ENCODE measurements at places on chromosomes 6 and 20.

DNA sequence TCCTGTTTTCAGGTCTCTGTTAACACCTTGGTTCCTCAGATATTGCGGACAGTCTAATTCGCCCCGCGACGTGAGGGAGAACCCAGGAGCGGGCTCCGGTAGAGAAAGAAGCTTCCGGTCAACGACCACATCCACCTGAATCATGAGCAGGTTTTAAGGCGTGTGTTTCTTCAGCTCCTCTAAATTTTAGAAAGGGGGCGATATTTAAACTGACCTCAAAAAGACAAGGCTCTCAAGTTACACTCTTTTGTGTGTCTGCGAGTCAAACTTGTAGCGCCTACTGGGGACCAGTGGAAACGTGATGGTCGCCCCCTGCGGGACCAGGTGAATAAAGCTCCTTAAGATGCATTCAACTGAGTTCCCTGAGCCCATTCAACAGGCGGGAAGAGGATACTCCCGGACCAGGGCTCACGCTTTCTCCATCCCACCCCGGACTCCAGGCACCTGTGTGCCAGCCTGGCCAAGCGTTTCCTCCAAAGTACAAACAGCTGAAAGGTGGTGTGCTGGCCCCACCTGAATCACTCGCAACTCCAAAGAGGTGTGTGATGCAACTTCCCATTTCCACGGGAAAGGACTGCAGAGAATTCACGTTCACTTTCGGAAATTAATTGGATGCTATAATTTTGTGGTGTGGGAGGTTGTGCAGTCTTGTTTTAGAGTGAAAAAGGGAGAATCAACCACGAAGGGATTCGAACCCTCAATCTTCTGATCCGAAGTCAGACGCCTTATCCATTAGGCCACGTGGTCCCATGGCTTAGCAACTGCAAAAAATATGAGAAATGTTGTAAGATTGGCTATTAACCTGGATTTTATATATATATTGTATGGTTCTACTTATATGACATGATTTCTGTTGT, 17.0 kb downstream of the GPX5 start:
- no peak for DNase-seq

DNA sequence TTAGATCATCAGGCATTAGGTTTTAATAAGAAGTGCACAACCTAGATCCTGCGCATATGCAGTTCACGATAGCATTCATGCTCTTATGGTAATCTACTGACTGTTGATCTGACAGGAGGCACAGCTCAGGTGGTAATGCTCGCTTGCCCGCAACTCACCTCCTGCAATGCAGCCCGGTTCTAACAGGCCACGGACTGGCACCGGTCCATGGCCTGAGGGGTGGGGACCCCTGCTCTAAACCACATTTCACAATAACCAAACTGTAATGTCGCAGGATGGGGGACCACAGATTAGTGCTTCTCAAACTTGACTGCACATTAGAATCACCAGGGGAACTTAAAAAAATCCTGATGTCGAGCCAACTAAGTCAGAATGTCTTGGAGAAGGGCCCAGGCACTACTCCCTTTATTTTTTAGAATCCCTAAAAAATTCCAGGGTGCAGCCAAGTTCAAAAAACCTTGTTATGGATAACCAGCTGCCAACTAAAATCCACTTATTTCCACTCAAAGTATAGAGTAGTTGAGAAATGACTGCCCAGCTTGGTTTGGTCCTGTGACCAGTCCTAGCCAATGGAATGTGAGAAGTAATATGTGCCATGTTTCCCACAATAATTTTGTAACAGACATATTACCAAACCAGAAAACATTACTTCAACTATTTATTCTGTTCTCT, 3.1 kb downstream of the SHPRH start:
- no peak for DNase-seq

- no peak for DNase-seq
Measured at GRCh38 chr6:42710316-42710715, 12.1 kb downstream of the PRPH2 start.

GRCh38 chr6:122702841-122703240, 76.7 kb upstream of the FABP7 start:
- DNase-seq: no peak

GRCh38 chr6:56863366-56863765, 91.5 kb upstream of the BEND6 start:
- no peak for DNase-seq

DNA sequence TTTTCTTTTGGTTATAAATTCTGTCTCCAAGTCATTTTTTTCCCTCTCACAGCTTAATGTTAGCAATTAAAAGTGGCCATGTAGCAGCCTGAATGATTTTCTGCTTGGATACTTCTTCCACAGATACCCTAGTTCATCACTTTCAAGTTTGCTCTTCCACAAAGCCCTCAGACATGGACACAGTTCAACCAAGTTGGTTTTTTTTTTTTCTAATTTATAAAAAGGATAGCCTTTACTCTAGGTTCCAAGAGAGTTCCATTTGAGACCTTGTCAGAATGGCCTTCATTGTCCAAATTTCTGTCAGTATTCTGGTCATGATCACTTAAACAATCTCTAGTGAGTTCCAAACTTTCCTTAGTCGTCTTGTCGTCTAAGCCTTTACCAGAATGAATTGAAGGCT, 40.0 kb downstream of the RSPH3 start:
- no peak for DNase-seq

DNA sequence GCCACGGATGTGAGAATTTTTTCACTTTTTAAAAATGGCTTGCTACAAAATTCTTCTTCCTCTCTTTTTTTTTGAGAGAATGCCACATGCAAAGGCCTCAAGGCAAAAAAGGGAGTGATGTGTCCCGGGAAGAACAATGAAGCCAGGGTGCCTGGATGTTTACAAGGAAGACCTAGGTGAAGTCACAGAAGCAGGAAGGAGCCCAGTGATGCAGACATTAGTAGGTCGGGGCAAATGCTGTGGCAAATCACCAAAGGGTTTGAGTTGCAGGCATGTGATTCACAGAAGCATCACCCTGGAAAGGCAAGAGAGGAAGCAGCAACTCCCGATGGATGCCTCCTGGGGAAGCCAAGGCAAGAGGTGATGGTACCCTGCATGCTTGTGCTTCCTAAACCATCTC, 46.8 kb downstream of the FARS2 start:
- DNase-seq: no peak

DNA sequence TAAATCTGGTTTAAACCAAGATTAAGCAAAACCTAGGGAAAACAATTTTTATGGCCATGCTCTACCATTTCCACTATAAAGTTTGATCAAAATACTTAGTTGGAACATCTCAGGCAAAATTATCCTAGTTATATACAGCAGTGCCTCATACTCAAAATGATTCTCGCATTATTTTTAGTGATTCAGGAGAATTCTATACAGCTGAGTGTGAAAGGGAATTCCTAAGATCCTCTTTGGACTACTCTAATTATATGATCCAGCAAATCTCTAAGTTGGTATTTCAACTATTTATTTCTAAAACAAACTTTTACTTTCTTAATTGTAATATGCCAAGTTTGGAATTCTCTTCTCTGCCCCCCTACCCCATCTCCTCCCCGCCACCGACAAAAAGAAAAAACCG, 8.6 kb downstream of the DTNBP1 start:
- no peak for DNase-seq

DNA sequence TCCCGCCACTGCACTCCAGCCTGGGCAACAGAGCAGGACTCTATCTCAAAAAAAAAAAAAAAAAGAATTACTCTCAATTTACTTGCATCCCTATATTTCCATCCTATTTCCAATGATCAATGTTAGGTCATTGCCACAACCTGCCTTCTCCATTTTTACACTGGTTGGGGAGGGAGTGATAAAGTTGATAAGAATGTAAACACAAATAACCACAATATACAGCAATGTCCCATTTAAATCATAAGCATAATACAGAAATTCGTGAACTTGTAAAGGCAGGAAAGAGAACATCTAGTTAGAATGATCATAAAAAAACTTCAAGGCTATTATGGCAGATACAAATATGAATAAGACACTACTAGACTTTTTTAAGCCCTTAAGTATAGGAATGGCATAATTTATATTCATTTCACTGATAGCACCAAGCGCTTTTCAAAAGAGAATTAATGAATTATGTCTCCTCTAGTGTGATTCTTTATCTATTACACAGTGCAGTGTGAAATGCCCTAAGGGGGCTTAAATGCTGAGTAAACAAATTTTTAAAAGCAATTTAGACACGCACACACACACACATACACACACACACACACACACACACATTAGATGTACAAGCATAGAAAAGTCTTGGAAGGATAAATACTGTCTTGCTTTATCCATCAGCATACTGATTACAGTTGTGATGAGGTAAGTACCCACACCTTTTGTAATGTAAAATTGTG, 33.5 kb upstream of the RAB23 start:
- DNase-seq: no peak

DNA sequence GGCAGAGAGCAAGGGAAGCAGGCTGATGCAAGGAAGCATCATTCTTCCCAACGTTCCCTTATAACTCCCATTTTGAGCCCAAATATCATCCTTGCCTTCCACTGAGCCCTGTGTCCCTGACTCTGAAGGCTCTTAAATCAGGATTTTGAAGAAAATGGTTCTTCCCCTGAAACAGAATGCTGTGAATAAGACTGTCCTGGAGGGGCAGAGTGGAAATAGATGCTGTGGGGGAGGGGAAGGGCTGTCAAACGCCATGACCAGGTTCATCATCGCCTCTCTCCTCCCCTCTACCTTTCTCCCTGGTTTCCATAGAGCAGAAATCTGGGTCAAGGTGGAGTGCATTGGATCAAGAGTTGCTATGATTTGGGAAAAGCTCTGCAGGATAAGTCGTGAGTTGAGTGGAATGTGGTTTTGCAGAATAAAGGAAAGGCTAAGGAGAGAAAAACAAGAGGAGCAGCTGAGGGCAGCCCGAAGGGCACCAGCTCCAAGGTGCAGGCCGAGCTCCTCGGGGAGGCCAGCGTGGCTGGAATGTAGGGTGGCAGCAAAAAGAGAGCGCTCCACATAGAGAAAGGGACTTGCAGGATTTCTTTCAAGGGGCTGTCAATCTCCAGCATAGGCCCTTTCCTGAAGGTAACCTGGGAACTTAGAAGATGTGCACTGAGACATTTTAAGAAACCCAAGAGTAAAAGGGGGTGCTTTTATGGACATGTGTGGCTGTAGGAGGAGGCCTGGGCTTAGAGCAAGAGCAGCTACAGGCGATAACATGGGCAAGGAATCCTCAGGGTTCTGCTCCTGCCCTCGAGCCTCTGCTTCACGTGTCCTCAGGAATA, 120.8 kb upstream of the CDYL start:
- DNase-seq: no peak

- no peak for DNase-seq
Measured at GRCh38 chr6:44636561-44637248, 249.2 kb downstream of the CDC5L start.

DNA sequence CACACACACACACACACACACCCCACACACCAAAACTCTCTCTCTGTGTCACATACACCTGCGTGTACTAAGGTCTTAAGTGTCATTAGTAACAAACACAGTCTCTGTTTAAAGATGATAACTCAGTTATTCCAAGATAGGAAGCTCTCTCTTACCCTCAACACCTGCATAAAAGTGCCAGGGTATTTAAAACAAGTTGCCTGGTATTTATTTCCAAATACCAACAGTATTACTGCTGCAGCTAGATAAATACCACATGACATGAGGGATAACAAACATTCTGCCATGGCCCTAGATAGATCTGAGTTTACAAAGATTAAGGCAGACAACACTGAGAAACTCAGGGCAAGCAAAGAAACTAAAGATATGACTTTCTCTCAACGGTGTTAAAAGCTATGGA, 118.5 kb downstream of the SIM1 start:
- DNase-seq: no peak

DNA sequence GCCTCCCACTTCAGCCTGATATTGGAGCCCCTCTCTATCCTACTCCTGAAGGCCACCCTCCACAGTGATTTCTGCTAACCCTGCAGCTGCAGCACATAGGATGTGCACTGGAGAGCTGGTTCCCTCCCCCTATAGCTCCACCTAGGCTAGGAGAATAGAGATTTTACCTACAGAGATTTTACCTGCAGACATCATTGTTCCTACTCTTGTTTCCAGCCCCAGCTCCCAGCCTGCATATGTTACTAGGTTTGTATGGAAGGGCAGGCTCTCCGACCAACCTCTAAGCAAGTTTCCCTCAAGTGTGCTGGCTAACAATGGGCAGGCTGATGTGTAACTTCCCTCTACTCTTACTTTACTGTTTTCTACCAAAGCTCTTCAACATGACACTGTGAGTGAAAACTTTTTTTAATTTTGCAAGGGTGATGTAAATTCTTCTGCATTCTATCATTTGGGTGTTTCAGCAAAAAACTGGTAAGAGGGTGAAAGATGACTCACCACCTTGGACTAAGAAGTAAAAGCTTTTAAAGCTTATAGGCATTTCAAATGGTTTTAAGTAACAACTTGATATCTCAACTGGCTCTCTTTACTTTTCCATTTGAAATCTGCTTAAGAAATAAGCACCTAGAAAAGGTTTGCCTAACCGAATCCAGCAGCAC, 106.8 kb downstream of the CDK19 start:
- no peak for DNase-seq

- DNase-seq: no peak
Measured at GRCh38 chr6:93248631-93249030, 170.7 kb downstream of the EPHA7 start.

DNA sequence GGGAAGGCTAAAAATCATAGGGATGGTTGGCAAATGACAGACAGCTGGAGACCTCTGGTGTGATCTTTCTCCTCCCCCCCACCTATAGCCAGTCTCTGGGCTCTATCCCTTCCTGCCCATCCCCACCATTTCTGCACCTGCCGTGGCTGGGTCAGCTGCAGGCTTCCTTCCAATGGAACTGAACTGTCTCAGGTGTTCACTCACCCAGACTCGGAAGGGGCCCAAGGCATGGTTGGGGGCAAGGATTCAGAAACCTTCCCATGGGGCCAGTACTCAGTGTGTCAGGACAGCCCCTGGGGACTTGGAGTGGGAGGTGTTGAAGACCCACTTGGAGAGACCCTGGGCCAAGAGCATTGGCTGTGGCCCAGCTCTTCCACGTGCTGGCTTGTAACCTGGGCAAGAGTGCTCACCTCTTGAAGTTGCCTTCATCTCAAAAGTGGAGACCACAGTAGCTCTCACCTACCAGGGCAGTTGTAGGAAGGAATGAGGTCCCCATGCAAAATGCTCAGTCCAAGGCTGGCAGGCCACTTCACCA, 1.7 kb upstream of the PHACTR3 start:
- DNase-seq: no peak

GRCh38 chr6:30541515-30542403, 14.5 kb downstream of the GNL1 start:
- DNase-seq: peak; percentile 78

DNA sequence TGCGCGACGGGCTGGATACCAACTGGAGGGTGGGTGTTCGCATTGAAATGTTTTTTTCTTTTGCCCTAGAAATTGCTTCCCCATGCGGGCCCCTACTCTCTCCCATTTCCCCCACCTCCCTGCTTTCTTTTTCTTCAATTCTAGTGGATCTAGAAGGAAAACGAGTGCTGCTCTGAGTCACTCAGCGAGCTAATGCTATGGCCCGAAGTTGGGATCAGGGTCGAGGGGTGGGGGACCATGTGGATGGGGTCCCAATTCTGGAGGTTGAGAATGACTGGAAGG, 71.5 kb downstream of the SOX4 start:
- DNase-seq: no peak

- DNase-seq: no peak
Measured at GRCh38 chr6:18415671-18416340, 28.7 kb downstream of the RNF144B start.
